CD4-positive, alpha-beta T cell treated with Interleukin-10 for 1 hour (primary cell): ENCODE measurements at places on chromosomes 12 and 14.

GRCh38 chr12:26647088-26647487 lies 185.9 kb downstream of the ITPR2 start:
- no peak for DNase-seq

DNA sequence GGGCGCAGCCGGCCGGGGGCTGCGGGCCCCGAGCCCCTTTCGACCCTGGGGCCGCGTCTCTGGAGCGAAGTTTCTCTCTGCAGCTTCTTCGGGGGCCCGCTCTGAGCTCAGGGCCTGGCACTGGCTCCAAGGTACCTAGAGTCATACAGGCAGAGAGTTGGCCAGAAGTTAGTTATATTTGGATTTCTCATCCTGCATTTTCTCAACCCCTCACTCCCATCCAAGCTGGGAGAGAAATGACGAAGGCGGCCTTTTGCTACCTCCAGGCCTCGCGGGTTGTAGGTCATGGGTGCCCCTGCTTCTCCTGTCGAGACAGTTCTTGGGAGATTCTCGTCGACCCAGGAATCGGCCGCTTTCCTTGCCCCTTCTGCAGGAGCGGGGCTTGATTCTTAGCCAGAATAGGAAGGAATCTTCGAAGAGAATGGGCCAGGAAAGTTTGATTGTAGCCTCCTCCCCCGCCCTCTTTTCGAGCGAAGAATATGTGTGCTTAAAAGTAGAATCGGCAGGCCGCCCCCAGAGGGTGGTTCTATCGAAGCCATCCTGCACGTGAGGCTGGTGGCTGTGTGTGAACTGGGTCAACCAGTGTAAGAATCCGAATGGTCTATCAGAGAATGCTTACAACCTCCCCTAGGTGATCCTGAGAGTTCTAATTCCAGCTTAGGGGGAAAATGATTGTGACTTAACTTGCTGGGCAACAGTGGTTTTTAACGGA lies 785 bp downstream of the MLEC start:
- peak; percentile 34 for DNase-seq

DNA sequence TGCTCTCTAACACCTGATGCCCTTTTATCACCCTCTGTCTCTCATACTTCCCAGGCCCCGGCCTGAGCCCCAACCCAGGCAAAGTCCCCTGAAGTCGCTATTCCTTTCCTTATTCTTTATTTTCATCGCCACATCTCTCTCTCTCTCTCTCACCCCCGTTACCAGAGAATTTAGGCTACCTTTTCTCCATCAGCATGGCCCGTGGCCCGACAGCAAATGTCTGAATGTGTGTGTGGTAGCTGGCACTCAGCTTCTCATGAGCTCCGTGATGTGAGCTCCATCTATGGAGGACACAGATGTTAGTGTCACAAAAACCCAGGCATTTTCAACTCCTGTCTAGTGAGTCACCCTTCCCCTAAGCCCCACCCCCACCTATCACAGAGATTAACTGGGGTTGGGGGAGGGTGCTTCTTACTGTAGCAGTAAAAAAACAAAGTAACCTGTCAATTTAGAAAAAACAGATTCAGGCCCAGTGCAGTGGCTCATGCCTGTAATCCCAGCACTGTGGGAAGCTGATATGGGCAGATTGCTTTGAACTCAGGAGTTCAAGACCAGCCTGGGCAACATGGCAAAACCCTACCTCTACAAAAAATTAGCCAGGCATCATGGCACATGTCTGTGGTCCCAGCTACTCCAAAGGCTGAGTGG lies 53.8 kb downstream of the VCPKMT start:
- peak; percentile 92 for DNase-seq

DNA sequence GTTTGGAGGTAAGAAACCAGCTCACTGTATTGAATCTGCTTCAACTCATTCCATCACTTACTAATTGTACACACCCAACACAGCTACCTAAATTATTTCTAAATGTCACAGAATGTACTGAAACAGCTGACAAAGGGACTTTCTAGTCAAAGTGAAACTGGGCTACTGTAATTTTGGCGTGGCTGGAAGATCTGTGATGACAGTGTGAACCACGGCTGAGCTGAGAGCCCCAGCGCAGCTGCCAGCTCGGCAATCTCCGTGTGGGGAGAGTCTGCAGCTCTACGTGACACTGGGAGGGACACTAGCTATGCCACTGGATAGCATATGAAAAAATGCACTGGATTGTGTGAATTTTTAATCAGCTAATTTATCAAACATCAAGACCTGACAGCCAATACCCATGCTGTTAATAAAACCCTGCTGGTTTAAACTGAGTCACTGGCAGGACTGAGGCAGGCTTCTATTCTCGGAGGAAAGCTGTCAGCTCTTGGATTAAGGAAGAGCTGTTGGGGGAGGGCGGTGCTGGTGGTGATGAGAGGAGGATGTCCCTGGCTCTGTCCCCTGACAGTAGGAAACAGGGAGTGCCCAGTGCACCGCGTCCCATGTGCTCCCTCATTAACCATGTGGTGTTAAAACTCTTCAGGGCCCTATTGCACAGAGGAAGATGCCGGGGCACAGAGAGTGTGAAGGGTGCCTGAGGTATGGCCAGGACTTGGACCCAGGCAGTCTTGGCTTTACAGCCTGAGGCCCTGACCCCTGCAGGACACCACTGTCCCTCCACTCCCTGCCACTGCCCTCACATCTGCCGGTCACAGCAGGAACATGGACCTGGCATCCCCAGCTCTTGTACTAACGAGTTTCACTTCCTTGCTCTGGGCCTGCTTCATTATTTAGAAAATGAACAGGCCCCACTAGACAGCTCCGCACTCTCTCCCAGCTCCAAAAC lies 13.3 kb downstream of the SLC15A4 start:
- DNase-seq = peak; percentile 34

DNA sequence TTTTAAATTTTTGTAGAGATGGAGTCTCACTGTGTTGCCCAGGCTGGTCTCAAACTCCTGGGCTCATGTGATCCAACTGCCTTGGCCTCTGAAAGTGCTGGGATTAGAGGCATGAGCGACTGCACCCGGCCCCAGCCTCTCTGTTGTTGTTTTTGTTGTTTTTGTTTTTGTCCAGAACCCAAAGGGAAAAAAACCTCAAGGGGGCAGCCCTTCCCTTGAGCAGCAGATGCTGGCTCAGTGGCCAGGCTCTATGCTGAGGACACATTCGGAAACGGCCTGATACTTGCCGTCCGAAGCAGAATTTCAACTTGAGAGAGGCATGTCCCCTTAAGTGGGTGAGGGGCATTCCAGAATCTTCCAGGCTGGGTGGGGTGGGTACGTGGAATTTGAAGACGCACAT lies 6.7 kb downstream of the MVK start:
- DNase-seq = no peak

DNA sequence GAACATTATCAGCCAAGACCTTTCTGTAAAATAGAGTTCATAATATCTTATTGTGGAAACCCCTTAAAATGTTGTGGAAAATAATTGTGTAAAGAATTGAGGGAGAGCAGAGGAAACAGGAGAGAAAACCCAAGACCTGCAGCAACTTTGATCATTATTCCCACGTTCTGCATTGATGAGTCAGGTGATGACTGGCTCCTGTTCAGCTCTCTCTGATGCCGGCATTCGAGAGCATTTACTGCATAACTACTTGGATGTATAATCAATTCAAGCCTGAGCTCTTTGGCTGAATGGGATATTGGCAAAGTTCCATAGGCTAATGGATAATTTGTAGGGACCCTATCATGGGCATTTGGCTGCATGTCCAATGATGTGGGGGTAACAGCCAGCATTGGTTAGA lies 176.3 kb upstream of the ARID2 start:
- no peak for DNase-seq

DNA sequence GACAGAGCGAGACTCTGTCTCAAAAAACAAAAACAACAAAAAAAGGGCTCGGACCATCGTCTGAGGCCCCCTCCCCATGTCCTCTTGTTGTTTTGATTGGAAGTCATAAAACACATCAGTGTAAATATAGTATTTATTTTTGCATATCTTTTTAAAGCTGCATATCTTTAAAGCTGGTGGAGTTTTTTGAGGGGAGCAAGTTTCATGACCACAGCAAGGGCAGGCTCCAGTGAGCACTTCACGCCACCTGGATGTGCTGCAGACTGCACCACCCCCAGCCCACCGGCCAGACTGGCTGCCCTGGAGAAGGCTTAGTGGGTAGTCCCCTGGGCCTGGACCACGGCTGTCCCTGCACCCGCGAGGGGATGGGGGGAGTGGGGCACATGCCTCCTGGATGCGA lies 11.9 kb upstream of the BCL7A start:
- DNase-seq = no peak

DNA sequence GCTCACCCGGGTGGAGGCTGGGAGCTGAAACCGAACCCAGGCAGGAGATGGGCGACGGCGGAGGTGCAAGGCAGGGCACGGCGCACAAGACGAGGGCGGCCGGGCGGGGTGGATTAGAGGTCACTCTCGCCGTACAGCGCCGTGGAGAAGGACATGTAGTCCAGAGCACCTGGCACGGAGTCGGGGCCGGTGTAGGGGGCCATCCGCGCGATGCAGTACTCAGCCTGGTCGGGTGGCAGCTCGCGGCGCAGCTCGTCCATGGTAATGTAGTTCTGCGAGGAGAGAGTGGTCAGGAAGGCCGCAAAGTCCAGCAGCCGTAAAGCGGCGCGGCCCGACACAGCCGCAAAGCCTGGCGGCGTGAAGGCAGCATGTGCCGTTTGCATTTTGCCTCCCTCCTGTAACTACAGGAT lies 81.9 kb upstream of the ZFP36L1 start:
- DNase-seq = no peak

- no peak for DNase-seq
Measured at GRCh38 chr12:31519511-31519910, 71.4 kb downstream of the DENND5B start.

- DNase-seq = no peak
Measured at GRCh38 chr14:58597041-58597440, 40.7 kb upstream of the DACT1 start.

DNA sequence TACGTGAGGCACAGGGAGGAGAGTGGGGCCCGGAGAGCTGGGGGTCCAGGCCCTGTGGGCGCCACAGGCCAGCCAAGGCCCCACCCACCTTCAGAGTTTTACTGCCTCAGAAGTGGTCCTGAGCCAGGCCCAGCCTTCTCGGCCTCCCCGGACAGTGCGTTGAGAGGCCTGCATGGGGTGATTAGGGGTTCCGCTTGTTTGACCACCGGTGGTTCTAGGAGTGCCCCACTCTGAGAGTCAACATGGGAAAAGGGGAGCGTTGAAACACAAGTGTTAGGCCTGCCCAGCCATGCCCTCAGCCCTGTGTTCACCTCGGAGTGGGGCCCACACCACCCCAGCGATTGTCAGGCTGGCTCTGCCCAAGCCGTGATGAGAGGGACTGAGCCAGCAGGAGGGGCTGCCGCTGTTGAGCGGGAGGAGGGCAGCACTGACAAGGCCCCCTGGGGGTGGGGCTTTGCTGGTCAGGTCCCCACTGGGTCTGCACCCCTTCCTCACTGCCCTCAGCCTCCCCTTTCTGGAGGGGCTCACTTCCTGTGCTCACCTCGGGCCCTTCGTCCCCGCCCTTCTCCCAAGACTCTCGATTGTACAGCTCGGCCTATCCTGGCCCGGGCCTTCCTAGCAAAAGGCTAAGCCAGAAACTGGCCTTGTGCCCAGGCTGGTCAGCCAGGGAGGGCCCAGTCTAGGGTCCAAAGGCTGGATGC lies 4.8 kb downstream of the CKB start:
- no peak for DNase-seq

- DNase-seq = no peak
Measured at GRCh38 chr14:26190646-26191045, 407.2 kb downstream of the NOVA1 start.

- DNase-seq = no peak
Measured at GRCh38 chr12:119678459-119678858, 10.5 kb downstream of the PRKAB1 start.

DNA sequence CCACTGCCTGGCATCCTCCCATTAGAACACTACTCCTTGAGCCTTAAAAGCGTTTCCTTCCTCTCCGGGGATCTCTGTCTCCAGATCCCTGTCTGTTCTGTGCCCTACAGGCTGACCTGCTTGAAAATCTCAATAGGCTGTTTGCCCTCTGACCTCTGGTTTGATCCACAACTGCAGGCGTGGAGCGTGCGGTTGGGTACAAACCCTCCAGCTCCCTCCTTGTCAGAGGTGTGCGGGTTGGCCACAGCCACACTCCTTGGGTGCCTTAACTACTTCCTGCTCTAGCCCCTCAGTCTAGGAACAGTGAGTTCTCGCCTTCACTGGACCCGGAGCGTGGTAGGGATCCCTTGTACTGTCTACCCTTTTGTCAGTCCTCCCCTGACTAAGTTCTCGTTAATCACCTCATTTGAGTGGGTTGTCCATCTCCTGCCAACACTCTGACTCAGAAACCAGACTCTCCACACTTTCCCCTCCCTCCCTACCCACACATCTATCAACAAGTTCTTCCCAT lies 33.1 kb downstream of the CMKLR1 start:
- no peak for DNase-seq

DNA sequence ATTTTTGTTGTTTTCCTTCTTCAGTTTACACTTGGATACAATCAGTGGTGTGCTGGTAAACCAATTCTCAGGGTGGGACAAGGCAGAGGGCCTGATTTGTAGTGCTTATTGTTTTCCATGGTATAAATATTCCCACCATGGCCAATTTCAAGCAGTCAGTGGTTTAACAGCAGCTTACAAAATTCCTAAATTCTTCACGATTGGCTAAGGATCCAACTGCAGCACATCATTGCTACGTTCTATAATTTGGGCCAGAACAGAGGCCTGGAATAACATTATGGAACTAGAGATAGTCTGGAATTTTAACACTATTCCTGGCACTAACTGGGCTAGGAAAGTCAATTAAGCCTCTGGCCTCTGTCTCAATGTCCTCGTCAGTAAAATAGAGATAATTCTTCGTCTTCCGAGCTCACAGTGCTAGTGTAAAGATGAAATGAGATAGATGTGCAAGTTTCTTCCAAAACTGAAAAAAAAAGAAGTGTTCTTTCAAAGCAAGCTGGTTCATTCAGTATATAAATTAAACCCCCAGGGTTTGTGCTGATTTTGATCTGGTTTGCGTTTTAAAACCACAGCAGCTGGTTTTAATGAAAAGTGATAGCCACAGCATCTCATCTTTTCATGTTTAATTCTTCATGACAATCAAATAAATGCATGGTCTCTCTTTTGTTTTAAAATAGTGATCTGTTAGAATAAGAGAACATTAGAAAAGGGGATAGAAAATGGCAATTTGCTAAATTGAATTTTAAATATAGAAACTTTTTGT lies 104.1 kb downstream of the EPS8 start:
- DNase-seq = no peak

DNA sequence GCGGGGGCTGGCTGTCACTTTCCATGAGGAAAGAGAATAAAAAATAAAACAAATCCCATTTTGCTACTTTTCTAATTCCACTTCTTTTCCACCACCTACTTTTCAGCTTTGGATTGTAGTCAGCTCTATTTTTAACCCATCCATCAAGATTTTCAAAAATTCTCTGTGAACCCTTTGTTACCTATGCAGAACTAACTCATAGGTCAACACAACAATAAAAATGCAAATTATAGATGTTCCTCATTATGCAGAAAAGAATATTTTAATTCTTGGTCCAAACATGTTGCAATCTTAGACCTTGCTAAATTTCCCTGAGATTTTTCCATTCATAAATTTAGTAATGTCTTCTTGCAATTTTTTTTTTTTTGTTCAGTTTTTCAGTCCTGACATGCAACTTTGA lies 454.5 kb downstream of the ADAMTS20 start:
- no peak for DNase-seq

GRCh38 chr12:25071366-25071765 lies 122.5 kb upstream of the BCAT1 start:
- no peak for DNase-seq

- peak; percentile 57 for DNase-seq
Measured at GRCh38 chr12:57765003-57765697, 1.7 kb downstream of the CYP27B1 start.
